Activated T-cell treated with anti-CD3 and anti-CD28 coated beads, Interleukin-2, amount 50 U/mL, for 4 hours (primary cell): ENCODE measurements at places on chromosomes 12 and 14. TPM values are rescaled to one million over a fixed set of nuclear protein-coding genes. Genes with fewer than 3 reads are reported as not detected.

FGF23 gene
- total RNA-seq = not detected

SERPINA9 gene
- total RNA-seq = not detected

TAS2R14 gene
- total RNA-seq = 1.3 TPM

ADAMTS20 gene
- not detected for total RNA-seq

RPS26 gene
- 73.1 TPM for total RNA-seq

NCKAP5L gene
- 6.8 TPM for total RNA-seq

EML5 gene
- 3.6 TPM for total RNA-seq

CEBPE gene
- total RNA-seq = not detected

NTN4 gene
- total RNA-seq = 0.16 TPM

DEGS2 gene
- total RNA-seq = 0.40 TPM

IQSEC3 gene
- 0.46 TPM for total RNA-seq

RDH16 gene
- total RNA-seq = 0.16 TPM

LIN52 gene
- total RNA-seq = 20.2 TPM

PTPRR gene
- not detected for total RNA-seq

CDH24 gene
- 0.51 TPM for total RNA-seq

PTGER2 gene
- total RNA-seq = 21.5 TPM

DNA sequence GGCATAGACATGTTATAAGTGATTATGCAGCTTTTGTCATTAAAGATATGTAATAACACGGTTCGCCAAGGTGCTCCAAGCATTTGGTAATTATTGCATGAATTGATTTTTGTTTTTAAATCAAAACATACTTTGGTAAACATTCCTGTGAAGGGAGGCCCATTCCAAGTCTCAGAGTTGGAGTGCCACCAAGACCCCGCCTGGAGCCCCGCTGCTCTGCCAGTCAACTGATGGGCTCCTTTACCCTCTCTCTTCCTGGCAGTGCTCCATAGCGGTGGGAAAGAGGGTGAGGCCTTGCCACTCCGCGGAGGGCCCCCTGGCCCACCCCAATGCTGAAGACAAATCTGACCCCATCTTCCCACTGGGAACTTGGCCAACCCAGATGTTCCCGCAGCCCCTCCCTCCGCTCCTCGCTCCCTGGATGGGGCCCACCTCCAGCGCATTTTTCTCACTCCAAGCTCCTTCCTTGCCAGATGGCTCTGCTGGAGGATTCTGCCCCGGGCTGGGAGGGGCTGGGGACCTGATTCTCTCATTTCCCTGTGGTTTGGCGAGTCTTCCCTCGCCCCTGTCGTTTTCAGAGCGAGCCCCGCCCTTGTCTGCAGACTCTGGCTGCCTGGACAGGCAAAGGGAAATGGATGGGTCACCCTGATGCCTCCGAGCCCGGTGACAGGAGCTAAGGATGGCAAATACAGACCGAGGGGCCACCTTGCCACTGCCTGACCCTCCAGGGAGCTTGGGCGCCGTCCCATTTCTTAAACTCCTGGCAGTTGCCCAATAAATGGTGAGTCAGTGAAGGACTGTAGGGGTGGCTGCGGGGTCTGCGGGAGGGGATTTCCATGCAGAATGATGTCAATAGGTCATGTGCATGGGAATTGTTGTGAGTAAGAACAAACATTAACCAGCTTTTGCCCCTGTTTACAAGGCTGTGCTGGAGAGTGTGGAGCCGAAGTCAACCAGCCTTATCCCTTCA is 9.2 kb upstream of the PAPLN start:
- DNase-seq = no peak

DNA sequence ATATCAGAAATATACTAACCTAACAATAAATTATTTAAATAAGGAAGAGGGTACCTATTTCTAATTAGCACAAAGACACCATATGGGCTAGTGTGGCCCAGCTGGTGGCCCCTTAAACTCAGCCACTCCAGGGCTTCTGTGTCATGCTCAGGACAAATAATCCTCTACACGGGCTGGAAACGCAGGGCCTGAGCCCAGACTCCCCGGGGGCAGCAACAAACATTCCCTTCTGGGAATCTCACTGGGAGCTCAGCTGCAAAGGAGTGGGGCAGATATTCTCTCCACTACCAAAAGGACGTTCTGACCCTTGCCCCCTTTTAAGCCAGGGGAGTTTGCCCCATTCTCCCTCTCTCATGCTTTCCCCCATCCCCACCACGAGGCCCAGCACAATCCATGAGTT is 43.7 kb upstream of the ELK3 start:
- DNase-seq = no peak

- DNase-seq = no peak
Measured at GRCh38 chr12:57749061-57749460, 3.0 kb downstream of the CDK4 start.

DNA sequence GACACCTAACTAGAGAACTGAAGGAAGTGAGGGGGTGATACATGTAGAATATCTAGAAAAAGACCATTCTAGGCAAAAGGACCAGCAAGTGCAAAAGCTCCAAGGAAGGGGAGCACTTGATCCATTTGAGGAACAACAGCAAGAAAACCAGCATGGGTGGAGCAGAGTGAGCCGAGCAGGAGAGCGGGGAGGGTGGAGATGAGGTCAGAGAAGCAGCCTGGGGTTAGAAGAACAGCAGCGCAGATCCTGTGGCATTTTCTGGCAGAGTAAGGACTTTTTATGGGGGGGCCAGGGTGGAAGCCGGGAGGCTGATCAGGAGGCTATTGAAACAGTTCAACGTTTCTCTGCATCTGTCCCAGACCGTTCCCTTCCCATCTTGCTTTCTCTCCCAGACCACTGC is 24.5 kb upstream of the TMCC3 start:
- no peak for DNase-seq

- no peak for DNase-seq
Measured at GRCh38 chr14:100438271-100438670, 115.1 kb downstream of the SLC25A47 start.

- DNase-seq = no peak
Measured at GRCh38 chr12:24803430-24804245, 145.3 kb downstream of the BCAT1 start.

DNA sequence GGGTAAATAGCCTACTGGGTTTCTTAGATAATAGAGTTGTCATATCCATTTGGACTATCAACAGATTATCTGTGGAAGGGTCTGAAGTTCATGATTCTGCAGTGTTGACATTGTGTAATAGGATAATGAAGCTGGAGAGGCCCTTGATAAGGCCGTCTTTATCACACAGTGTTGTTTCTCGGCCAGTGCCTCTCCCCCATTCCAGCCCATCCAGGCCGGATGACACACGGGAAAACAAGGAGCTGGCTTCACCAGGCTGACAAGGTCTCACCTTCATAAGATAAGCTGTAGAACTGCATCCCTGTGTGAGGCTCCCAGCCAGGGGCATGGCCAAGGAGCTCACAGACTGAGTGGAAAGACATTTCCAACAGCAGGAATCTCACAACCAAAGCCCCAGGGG is 8.7 kb upstream of the EML1 start:
- DNase-seq = no peak

DNA sequence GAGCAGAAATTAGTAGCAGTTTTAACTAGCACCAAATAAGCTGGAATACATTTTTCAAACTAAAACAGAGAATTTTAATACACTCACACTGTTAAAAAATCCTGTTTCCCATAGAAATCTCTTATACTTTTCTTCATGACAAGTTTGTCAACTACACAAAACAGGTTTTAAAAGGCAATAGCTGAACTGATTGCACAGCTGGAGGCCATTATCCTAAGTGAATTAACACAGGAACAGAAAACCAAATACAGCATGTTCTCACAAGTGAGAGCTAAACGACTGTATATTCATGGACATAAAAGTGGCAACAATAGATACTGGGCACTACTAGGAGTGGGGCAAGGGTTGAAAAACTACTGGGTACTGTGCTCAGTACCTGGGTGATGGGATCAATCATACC is 11.6 kb upstream of the HAL start:
- no peak for DNase-seq

DNA sequence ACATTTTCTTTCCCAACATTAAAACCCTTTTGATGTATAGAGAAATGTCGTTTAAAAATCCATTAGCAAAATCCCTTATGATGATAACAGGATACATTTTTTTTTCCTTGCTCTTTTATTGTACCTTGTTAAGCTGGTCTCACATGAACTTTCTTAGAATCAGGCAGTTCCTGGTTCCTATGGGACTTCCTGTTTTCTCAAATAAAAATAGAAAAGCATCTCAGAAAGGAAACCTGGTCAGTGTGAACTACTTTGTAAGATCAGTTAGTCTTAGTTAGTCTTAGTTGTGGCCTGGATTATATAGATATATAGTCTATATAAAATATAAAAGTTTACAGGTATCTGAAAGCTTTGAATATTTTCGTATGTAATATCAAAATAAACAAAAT is 40.3 kb downstream of the LEMD3 start:
- no peak for DNase-seq

- DNase-seq = peak; percentile 78
Measured at GRCh38 chr12:124646385-124647230, 79.2 kb upstream of the NCOR2 start.

- no peak for DNase-seq
Measured at GRCh38 chr12:78239544-78239943, 408.9 kb downstream of the NAV3 start.

DNA sequence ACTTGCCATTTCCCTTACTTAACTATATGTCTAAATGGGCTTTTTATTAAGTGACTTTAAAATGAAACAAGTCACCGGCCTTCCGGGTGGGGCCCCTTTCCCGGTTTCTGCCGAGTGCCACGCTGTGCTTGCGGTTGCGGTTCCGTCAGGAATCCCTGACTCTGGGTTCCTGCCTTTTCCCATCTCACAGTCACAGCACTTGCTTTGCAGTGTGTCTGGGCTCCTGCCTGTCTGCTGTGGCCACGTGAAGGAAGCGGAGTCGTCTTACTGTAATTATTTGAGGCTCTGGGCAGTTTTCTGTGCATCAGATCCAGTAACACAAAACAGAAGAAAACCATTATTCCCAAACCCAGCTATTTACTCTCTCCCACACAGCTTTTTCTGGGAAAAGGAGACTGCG is 44.0 kb upstream of the FRMD6 start:
- DNase-seq = no peak

GRCh38 chr12:12979731-12980259 is 20.3 kb downstream of the HEBP1 start:
- no peak for DNase-seq

- DNase-seq = no peak
Measured at GRCh38 chr12:3213768-3214167, 136.6 kb downstream of the TSPAN9 start.

DNA sequence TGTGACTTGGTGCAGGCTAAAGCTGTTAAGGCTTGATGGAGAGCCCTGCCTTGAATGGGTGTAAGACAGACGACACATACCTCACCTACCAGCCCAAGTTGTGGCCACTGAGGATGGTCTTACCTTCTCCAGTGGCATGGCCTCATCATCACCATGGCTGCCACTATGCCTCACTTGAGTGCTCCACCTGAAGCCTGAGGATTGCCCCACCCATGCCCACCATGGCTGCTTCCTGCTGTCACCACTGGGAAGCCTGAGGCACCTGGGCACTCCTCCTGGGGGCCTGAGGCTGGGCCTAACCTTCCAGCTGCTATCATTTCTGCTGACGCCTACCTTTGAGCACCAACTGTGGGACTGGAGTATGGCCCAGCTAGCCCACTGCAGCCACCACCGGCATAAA is 1605.7 kb upstream of the FLRT2 start:
- no peak for DNase-seq

DNA sequence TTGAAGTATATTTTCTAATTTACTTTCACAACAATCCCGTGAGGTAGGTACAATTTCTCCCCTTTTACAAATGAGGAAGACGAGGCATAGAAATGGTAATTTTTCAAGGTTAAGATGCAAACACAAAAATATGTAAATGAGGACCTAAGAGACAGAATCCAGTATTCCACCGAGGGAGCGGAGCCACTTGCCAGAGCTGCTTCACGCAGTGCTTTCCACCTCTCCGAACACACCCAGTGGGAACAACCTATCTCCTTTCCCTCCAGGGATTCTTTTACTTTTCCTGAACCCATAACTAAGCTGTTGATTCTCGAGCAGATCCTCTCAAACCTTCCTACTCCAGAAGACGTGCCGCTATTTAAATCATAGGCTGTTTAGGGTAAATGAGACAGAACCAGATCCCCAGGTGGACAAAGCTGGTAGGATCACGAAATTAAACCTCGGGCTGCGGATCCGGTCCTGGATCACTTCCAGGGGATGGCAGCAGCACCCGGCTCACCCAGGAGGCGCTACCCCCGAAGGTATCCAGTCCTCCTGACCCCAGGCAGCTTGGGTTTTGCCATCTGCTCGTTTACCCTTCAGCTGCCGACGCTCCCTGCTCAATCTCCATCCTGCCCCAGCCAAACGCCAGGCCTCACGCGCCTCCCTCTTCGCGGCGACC is 1.5 kb downstream of the DDHD1 start:
- no peak for DNase-seq

DNA sequence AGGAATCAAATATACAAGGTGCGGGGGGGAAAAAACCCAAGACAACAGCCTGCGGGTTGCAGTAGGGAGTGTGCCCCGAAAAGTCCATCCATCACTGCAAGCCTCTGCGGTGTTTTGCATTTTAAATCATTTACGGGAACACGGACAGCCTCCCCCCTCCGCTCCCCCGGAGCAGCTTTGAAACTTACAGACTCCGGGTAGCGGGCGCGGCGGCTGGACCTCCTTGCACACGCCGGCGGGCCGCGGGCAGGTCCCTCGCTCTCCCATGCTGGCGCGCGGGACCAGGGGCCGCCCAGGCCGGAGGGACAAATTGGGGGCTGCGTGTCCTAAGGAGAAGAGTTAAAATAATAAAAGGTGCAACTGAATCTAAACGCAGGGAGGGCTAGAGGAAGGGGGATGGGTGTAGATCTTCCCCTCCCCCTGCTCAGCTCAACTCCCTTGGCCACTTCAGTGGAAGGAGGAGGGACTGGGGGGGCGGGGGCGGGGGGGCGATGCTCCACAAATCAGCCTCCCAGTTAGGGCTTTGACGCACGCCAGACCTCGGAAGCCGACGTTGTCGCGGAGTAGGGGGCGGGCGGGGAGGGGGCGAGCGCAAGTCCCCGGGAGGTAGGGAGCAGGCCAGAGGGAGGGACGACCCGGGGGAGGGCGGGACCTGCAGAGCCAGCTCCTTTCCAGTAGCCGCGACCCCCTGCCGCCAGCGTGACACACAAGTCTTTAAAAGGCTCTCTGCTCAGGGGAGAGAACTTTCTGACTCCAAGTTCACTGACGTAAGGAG is at the start of gene KCNJ8:
KCNJ8 (minus strand) TSS at position 349 of the 775 bp plus-strand sequence. CDS start 1,090 bp downstream, outside the sequence.
- no peak for DNase-seq

GRCh38 chr12:119024356-119024755 is 43.0 kb downstream of the SRRM4 start:
- DNase-seq = no peak

GRCh38 chr12:89769483-89769818 is 60.8 kb upstream of the ATP2B1 start:
- no peak for DNase-seq

DNA sequence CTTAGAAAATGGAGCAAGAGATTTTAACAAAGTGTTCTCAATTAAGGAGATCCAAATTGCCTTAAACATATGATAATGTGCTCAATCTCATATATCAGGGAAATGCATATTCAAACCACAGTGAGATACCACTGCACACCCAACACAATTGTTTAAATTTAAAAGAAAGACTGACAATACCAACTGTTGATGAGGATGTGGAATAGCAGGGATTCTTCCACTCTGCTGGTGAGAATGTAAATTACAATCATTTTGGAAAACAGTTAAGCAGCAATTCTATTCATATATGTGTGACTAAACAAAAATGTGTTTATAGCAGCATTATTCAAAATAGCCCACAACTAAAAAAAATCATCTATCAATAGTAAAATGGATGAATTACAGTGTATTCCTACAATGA is 144.2 kb downstream of the KICS2 start:
- DNase-seq = no peak

- DNase-seq = no peak
Measured at GRCh38 chr14:104578321-104578720, 1.2 kb upstream of the C14orf180 start.

- DNase-seq = no peak
Measured at GRCh38 chr12:57230381-57231155, 1.1 kb downstream of the SHMT2 start.

GRCh38 chr14:93183596-93184317 is 940 bp downstream of the MOAP1 start:
- no peak for DNase-seq
